ENCODE measurements at places on chromosomes 11 and 22. TPM values are rescaled to one million over a fixed set of nuclear protein-coding genes. Genes with fewer than 3 reads are reported as not detected.

DNA sequence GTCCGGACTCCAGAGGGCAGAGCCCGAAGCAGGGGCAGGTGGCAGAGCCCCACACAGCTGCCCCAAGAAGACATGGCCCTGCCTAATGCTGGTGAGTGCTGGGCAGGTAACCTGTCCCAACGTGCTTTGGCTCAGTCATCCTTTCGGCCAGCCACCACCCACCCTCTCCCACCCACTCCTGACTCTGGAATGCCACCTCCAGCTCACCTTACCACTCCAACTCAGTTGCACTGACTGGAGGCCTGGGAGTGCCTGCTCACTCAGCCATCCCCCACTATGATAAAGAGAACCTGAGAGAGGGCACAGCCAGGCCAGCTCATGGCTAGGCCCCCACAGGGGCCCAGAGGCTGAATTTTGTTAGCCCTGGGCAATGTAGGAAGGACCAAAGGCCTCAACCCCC is 53.8 kb upstream of the MPEG1 start:
- DNase-seq, result peak; percentile 78

The THOC5 gene
- total RNA-seq, result 50.2 TPM

DNA sequence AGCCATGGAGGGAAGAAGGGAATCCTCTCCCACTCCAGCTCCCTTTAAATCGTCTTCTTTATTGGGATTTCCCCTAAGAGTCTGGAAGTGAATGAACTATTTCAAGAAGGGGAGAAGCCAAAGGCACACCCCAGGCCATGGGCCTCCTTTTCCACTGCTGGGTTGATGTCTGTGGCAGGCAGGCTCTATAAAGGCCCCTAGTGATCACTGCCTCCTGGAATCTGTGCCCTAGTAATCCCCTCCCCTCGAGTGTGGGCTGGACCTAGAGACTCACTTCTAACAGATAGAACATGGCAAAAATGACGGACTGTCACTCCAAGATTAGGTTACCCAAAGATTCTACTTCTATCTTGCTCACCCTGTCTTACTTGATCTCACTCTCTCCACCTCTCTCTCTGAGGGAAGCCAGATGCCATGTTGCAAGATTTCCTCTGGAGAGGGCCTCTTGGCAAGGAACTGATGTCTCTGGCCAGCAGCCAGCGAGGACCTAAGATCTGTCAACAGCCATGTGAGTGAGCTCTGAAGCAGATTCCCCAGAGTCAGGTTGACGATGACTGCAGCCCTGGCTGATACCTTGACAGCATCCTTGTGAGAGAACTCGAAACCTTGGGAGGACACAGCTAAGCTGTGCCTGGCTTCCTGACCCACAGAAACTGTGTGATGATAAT is 444.8 kb downstream of the SOX6 start:
- DNase-seq, result no peak

The INPP5J gene
- 1.7 TPM for total RNA-seq

DNA sequence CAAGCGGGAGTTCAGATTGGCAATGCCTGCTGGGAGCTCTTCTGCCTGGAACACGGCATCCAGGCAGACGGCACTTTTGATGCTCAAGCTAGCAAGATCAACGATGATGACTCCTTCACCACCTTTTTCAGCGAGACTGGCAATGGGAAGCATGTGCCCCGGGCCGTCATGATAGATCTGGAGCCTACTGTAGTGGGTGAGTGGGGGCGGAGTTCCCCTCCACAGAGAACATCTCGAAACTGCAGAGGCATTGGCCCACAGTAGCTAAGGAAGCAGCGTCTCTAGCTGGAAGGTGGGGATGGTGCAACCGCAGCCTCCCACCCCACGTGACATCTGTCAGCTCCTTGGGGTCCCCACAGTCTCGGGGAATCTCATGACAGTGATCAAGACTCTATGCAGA is 10.9 kb downstream of the TUBA8 start:
- no peak for DNase-seq

- DNase-seq, result no peak
Observed at GRCh38 chr22:18977824-18978425, 41.8 kb upstream of the PRODH start.

The PKNOX2 gene
- not detected for total RNA-seq

- no peak for DNase-seq
Observed at GRCh38 chr22:25368271-25368670, 148.8 kb downstream of the CRYBB2 start.

DNA sequence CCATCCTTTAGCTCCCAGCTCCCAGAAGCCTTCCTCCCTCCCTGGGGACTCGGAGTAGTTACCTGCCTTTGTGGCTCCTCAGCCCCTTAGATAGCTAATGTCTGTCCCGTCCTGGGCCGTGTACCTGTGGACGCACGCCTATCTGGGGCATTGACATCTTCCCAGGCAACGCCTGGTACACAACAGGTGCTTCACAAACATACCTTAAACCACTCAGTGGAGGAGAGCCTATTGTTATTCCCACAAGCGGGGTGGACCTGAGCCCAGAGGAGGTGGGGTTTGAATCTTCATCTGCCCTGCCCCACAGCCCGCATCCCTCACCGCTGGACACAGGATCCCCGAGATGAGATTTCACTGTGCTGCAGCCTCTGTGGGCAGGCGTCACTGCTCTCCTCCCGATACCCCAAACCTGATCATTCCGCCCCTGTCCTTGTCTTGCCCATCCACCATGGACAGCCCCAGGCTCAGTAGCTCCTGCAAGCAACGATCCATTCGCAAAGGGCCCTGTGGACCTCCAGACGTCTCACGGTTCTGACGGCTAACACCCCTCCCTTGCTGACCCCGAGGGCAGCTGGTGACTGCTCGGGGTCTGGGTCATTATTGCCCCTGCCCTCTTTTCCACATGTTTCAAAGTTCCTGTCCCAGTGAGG is 73.8 kb upstream of the SHISAL1 start:
- peak; percentile 24 for DNase-seq

DNA sequence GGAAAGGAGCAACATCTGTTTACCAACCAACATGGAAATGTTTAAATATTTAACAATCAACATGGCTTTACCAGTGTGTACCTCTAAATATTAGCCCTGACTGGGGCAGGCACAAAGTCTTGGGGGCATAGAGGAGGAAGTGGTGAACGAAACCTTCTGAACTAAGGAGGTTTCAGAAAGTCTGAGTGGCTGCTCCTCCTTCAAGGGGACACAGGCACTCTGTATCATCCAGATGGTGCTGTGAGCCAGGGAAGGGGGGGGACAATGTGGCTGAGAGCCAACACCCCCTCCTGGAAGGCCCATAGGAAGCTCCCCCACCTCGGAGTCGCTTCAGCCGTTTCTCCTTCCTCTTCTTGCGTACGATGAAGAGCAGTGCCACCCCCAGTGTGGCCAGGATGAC is 107.7 kb downstream of the CEP164 start:
- DNase-seq, result no peak

GRCh38 chr11:36258730-36259360 is 30.4 kb downstream of the COMMD9 start:
- peak; percentile 44 for DNase-seq

GRCh38 chr11:127383026-127383425 is 382.5 kb upstream of the KIRREL3 start:
- no peak for DNase-seq

GRCh38 chr22:22785316-22786065 is 102.1 kb upstream of the IGLL5 start:
- DNase-seq, result no peak

The CHRDL2 gene
- not detected for total RNA-seq

DNA sequence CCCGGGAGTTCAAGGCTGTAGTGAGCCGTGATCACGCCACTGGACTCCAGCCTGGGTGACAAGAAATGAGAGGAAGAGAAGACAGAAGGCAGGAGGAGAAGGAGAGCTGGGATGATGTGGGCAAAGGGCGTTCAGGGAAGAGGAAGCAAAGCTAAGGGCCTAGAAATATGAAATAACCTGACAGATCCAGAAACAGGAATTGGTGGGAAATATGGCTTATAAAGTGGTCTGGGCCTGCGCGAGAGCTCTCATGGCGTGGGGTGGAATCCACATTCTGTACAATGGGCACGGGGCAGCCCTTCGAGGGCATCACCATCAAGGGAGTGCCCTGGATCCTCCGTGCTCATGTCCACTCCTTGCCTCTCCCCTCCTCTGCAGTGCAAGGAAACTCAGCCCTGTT is 46.8 kb upstream of the RASSF10 start:
- DNase-seq, result no peak

The MISFA gene
- 7.9 TPM for total RNA-seq

The ART5 gene
- total RNA-seq, result not detected

The TMEM151A gene
- 0.15 TPM for total RNA-seq

DNA sequence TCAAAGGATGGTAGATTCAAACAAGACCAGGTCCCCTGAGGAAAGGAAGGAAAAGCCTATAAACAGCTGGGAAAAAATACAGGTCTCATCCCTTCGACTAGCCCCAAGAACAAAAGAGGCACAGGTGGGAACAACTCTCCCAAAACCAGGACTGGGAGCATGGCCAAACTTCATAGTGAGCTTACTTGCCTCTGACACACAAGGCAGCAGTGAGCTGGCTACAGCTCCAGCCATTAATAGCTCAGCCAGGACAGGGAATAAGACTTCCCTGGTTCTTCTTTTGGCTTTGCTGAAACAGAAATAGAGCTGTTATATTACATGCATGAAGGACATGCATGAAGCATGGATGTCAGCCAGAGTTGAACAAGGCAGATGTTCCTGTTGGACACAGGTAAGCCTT is at the start of gene OR10A2:
TSS of gene OR10A2 (plus strand) at position 97 of the 400 bp plus-strand sequence. CDS start 6,698 bp downstream, outside the sequence.
- DNase-seq, result no peak

GRCh38 chr22:41933411-41934177 is 7.0 kb upstream of the TNFRSF13C start:
- DNase-seq, result no peak

The ETS1 gene
- 18.9 TPM for total RNA-seq

The B3GAT3 gene
- total RNA-seq, result 60.5 TPM

- no peak for DNase-seq
Observed at GRCh38 chr22:36237462-36238372, 1.6 kb downstream of the APOL2 start.

The NECTIN1 gene
- total RNA-seq, result 17.6 TPM

DNA sequence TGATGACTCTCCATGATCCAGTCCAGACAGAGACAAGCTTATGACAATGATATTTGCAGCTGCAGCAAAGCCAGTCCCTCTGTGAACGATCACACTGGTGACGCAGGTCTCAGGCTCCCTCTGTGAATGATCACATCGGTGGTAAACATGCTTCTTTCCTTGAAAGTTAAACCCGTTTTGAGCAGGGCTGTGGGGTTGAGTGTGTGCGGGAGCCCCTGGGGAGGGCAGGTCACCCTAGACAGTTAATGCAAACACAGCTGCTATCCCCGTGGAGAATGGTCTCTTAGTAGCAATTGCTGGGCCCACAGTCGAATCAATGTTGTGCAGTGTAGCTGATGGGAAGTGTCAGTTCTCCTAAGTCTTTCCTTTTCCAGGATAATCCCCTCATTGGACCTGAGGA is 71.0 kb upstream of the KIRREL3 start:
- no peak for DNase-seq

GRCh38 chr11:35971841-35972422 is 28.1 kb downstream of the LDLRAD3 start:
- DNase-seq, result no peak

GRCh38 chr11:93849751-93850593 is 446 bp downstream of the VSTM5 start:
- no peak for DNase-seq

- no peak for DNase-seq
Observed at GRCh38 chr22:32555581-32555980, 81.0 kb downstream of the FBXO7 start.

The MUC6 gene
- total RNA-seq, result 0.07 TPM

DNA sequence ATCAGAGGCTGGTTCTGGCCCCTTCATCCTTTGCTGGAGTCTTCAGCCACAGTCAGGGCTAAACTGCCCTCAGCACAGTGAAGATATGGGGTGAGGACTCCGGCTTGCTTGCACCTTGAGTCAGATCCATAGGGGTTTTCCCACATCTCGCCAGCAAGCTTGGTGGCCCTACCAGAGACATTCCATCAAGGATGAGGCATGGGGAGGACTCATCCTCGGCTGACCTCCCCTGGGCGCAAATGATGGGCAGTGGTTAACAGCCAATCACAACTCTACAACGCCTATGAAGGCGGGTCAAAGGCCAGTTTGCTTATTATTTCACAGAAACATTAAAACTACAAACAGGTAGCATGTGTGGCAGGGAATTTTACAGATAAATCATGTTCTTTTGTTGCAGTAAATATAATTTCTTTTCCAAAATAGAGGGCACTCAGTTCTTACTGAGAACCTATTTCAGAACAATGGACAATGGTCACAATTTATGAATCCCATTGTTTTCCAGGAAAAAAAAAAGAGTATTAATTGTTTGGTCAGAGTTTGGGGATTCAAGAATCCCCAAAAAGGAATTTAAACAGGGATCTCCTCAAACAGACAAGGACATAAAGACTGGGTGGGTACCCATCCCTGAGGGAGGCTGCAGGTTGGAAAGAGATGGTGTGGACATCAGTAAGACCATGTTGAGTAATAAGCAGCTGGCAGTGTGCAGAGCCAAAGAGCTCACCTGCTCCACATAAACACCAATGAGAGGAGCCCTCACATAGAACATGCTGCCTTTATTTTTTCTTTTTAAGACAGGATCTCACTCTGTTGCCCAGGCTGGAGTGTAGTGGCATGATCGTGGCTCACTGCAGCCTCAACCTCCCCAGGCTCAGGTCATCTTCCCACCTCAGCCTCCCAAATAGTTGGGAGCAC is 14.8 kb downstream of the PLAAT3 start:
- DNase-seq, result no peak

The FSHB gene
- total RNA-seq, result not detected

All from PC-9 (cell line).